ENCODE measurements at places on chromosomes 5 and 9. TPM values are rescaled to one million over a fixed set of nuclear protein-coding genes. Genes with fewer than 3 reads are reported as not detected.

DNA sequence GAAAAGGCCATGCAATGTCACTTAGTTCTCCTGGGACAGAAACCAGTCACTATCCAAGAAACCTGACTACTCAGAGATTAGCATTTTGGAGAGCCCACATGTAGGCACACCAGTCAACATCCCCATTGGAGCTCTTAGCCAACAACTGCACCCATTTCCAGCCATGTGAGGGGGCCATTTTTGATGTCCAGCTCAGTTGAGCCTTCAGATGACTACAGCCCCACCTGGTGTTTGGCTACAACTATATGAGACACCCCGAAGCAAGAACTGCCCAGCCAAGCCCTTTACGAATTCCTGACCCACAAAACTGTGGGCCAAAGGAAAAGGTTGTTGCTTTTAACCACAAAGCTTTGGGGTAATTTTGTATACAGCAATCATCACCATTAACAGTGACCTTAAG lies 300.1 kb downstream of the ASTN2 start:
- no peak overlapping the region for H3K4me3 ChIP-seq
- H3K36me3 ChIP-seq = no peaks in the 10 kb centered on the region
- no peaks in the 10 kb centered on the region for H3K4me1 ChIP-seq
- no peak overlapping the region for H3K27ac ChIP-seq
- H3K27me3 ChIP-seq = no peaks in the 10 kb centered on the region

DNA sequence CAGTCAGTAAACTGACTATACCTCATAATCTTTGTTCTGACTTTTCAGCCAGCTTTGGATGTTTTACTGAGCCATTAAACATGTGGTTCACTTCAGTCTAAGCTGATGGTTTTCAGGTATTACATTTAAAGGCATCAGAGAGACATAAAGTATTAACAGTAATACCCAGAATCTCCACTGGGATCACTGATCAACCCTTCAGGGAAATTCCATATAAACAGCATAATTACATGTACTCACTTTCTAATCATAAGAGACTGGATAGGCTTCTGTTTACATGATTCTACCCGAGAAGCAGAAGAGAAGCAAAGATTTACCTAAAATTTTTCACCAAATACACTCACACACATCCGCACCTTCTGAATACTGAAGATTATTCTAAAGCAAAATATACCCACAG lies 186.7 kb upstream of the FREM1 start:
- DNase-seq = no peak
- H3K27me3 ChIP-seq = peaks cover 8% of the 10 kb centered on the region
- H3K4me1 ChIP-seq = no peaks in the 10 kb centered on the region
- H3K36me3 ChIP-seq = no peaks in the 10 kb centered on the region
- H3K4me3 ChIP-seq = no peak overlapping the region

GRCh38 chr5:32020271-32020670 lies 153.8 kb downstream of the GOLPH3 start:
- H3K4me1 ChIP-seq = peaks cover 17% of the 10 kb centered on the region
- H3K27me3 ChIP-seq = no peaks in the 10 kb centered on the region
- H3K27ac ChIP-seq = no peak overlapping the region
- H3K4me3 ChIP-seq = peak overlapping the region; percentile 29

DNA sequence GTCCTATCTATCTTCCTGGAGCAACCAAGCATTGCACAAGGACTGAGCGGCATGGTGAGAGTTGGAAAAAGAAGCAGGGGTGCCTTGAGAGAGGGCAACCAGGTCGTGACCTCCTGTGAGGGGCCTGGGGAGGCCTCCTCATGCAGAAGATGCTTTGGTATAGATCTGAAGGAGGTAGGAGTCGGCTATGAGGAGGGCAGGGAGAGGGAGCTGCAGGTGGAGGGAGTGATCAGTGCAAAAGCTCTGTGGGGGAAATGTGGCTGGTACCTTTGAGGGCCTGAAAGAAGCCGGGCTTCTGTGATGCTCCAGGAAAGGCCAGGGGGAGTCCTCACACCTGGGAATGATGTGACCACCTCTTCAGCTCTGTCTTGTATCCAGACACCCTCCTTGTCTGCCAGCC lies 3.6 kb upstream of the SLC25A48 start:
- H3K36me3 ChIP-seq = no peaks in the 10 kb centered on the region
- DNase-seq = no peak
- H3K4me1 ChIP-seq = peaks cover 5% of the 10 kb centered on the region
- no peak overlapping the region for H3K4me3 ChIP-seq
- peaks cover 36% of the 10 kb centered on the region for H3K27me3 ChIP-seq
- H3K27ac ChIP-seq = no peak overlapping the region

GRCh38 chr5:78659114-78659513 lies 10.5 kb upstream of the LHFPL2 start:
- no peaks in the 10 kb centered on the region for H3K4me1 ChIP-seq
- H3K36me3 ChIP-seq = no peaks in the 10 kb centered on the region
- H3K4me3 ChIP-seq = no peak overlapping the region
- no peak for DNase-seq
- H3K27ac ChIP-seq = no peak overlapping the region

GRCh38 chr9:135088348-135088978 lies 995 bp downstream of the OLFM1 start:
- no peak overlapping the region for H3K4me3 ChIP-seq
- H3K27ac ChIP-seq = no peak overlapping the region
- DNase-seq = no peak

GRCh38 chr5:54521856-54522479 lies 4.4 kb downstream of the SNX18 start:
- no peaks in the 10 kb centered on the region for H3K27me3 ChIP-seq
- peaks cover 27% of the 10 kb centered on the region for H3K36me3 ChIP-seq
- peak overlapping the region; percentile 99 for H3K4me3 ChIP-seq
- peaks cover 59% of the 10 kb centered on the region for H3K4me1 ChIP-seq

DNA sequence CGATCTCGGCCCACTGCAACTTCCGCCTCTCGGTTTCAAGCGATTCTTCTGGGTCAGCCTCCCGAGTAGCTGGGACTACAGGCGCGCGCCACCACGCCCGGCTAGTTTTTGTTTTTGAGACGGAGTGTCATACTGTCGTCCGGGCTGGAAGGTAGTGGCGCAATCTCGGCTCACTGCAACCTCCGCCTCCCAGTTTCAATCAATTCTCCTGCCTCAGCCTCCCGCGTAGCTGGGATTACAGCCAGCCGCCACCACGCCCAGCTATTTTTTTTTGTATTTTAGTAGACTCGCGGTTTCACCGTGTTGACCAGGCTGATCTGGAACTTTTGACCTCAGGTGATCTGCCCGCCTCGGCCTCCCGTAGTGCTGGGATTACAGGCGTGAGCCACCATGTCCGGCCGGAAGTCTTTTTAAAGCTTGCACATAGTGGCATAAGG lies 1.2 kb downstream of the SMC5 start:
- DNase-seq = no peak
- no peaks in the 10 kb centered on the region for H3K27me3 ChIP-seq
- H3K4me1 ChIP-seq = peaks cover 52% of the 10 kb centered on the region
- peak overlapping the region; percentile 94 for H3K4me3 ChIP-seq
- peak overlapping the region; percentile 62 for H3K27ac ChIP-seq
- peaks cover 8% of the 10 kb centered on the region for H3K36me3 ChIP-seq

DNA sequence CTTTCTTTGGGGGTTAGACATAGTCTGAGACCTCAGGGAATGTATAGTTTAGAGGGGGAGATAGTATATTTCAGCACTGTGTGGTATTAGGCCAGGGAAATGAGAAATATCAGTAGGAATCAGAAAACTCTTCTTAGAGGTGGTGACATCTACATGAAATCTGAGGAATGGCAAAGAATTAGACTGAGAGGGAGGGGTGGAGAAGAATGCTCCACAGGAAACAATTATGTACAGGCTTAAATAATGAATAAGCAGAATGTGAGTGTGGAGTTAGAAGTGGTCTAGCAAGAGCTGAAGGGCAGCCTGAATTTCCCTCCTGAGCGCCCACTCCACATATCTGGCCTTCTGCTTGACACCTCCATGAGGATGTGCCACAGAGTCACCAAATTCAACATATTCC lies 3.6 kb upstream of the MACIR start:
- DNase-seq = no peak
- no peak overlapping the region for H3K4me3 ChIP-seq
- peaks cover 7% of the 10 kb centered on the region for H3K4me1 ChIP-seq
- H3K27ac ChIP-seq = no peak overlapping the region
- peaks cover 18% of the 10 kb centered on the region for H3K27me3 ChIP-seq

DNA sequence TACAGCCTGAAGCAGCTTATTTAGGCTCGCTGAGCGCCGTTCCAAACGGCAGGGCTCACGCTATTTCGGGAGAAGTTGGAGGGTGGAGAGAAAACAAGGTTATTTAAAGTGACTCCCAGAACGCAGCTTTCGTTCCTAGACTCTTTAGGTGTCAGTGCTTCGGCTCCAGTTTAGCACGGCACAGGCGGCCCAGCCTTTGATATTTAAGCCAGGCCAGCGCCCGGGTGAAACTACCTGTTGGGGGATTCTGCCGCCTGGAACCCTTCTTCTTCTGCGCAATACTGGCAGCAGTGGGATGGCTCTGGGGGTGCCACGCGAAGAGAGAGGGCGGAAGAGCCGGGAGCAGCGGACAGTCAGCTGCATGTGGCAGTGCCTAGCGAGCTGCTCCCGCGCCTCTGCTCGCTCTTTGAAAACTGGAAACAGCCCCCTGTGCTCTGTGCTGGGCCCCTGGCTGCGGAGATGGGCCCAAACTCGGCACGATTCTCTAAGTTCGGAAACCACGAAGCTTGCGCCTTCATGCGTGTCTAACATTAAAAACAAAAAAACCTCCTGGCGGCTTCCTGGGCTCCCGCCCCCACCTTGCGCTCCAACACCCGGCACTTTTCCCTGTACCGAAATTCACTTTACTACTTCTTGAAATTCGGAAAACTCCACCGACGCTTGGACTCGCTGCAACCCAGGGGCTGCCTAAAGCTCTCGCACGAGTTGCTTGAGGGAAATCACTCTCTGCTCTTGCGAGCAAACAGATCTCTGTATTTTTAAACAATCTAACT lies 34.6 kb upstream of the NFIB start:
- peak overlapping the region; percentile 30 for H3K4me3 ChIP-seq
- H3K4me1 ChIP-seq = peaks cover 38% of the 10 kb centered on the region
- DNase-seq = no peak
- H3K27ac ChIP-seq = no peak overlapping the region
- peaks cover 67% of the 10 kb centered on the region for H3K27me3 ChIP-seq
- no peaks in the 10 kb centered on the region for H3K36me3 ChIP-seq

DNA sequence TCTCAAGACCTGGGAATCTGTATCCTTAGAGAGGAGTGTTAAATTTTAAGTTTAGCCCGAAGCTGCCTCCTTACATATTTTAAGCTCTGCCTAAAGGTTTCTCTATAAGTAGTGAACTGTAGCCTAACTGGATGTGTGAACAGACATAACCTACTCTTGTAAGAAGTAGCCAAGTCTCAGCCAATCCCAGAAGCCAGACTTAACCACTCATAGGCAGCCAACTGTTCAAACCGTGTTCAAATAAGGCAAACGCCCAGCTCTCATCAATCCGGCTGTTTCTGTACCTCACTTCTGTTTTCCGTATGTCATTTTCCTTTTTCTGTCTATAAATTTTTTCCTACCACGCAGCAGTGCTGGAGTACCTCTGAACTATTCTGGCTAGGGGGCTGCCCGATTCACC lies 58.7 kb upstream of the HRH2 start:
- no peaks in the 10 kb centered on the region for H3K4me1 ChIP-seq
- no peaks in the 10 kb centered on the region for H3K36me3 ChIP-seq

GRCh38 chr5:167945542-167946384 lies 345.7 kb upstream of the WWC1 start:
- H3K4me3 ChIP-seq = no peak overlapping the region
- no peaks in the 10 kb centered on the region for H3K36me3 ChIP-seq
- H3K27ac ChIP-seq = no peak overlapping the region
- no peaks in the 10 kb centered on the region for H3K4me1 ChIP-seq
- DNase-seq = no peak

- no peaks in the 10 kb centered on the region for H3K36me3 ChIP-seq
- no peak for DNase-seq
- no peaks in the 10 kb centered on the region for H3K4me1 ChIP-seq
- peaks cover 12% of the 10 kb centered on the region for H3K27me3 ChIP-seq
- no peak overlapping the region for H3K4me3 ChIP-seq
- no peak overlapping the region for H3K27ac ChIP-seq
These were observed 455.1 kb downstream of the ARHGEF28 start for GRCh38 chr5:74081126-74081525.

DNA sequence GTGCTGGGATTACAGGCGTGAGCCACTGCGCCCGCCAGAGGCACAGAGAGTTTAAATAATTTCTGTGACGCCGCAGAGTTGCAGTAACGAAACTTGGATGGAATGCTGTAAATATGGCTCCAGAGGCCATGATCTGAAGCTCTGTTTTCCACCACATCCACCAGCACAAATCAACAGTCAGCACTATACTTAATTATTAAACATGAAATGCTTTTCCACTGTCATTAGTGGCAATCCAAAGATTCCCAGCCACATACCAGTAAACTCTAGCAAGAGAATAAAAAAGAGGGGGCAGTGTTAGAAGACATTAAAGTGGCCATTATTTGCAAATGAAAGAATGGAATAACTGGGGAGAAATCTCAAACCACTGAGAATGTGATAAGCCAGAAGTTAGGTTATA lies 242.5 kb downstream of the DIRAS2 start:
- H3K27ac ChIP-seq = no peak overlapping the region
- DNase-seq = no peak
- no peaks in the 10 kb centered on the region for H3K36me3 ChIP-seq

DNA sequence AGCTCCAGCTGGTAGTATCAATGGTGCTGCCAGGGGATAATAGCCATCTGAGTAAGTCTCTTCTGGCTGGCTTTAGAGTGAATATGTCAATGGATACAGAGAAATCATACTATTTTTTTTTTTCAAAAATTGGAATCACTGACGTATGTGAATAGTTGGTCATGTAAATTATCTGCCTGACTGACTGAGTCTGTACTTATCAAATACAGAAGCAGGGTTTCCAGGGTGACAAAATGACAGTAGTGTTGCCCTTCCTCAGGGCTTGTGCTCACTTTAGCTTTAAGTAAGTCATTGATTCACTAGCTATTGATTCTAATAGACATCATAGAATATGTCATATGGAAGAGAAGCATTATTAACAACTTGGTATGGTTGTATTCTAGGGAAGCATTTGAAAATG lies 126.0 kb upstream of the C6 start:
- H3K4me1 ChIP-seq = no peaks in the 10 kb centered on the region
- H3K27ac ChIP-seq = no peak overlapping the region
- no peaks in the 10 kb centered on the region for H3K27me3 ChIP-seq
- DNase-seq = no peak

DNA sequence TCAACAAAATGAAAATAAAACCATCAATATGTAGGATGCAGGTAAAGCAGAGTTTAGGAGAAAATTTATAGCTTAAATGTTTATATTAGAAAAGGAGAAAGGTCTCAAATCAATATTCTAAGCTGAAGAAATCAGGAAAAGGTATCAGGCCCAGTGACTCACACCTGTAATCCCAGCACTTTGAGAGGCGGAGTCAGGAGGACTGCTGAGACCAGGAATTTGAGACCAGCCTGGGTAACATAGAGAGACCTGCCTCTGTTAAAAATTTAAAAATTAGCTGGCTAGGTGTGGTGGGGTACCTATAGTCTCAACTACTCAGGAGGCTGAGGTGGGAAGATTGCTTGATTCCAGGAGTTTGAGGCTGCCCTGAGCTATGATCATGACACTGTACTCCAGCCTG lies 32.2 kb downstream of the CCDC69 start:
- H3K4me3 ChIP-seq = peak overlapping the region; percentile 79
- H3K4me1 ChIP-seq = peaks cover 94% of the 10 kb centered on the region
- no peaks in the 10 kb centered on the region for H3K27me3 ChIP-seq
- peaks cover 57% of the 10 kb centered on the region for H3K36me3 ChIP-seq
- no peak for DNase-seq
- peak overlapping the region; percentile 90 for H3K27ac ChIP-seq

GRCh38 chr5:111557111-111557510 lies 44.8 kb upstream of the STARD4 start:
- no peak overlapping the region for H3K27ac ChIP-seq
- H3K4me1 ChIP-seq = no peaks in the 10 kb centered on the region
- no peaks in the 10 kb centered on the region for H3K27me3 ChIP-seq

The CTSV gene
- polyA plus RNA-seq = not detected

The PRDM9 gene
- polyA plus RNA-seq = not detected

The TARS1 gene
- 41.9 TPM for polyA plus RNA-seq

The PCDHAC2 gene
- not detected for polyA plus RNA-seq

The PHYHD1 gene
- polyA plus RNA-seq = not detected

The GNAQ gene
- polyA plus RNA-seq = 0.21 TPM

The HTR1A gene
- not detected for polyA plus RNA-seq

The KIF4B gene
- not detected for polyA plus RNA-seq

Measured in naive B cell (primary cell).